ENCODE measurements at places on chromosomes 16 and 17.

GRCh38 chr16:70684146-70685060, 1.4 kb downstream of the MTSS2 start:
- no peak for DNase-seq

GRCh38 chr17:56486732-56487131, 106.8 kb upstream of the NOG start:
- no peak for DNase-seq

GRCh38 chr16:73026754-73027684, 20.9 kb downstream of the ZFHX3 start:
- DNase-seq, result no peak

DNA sequence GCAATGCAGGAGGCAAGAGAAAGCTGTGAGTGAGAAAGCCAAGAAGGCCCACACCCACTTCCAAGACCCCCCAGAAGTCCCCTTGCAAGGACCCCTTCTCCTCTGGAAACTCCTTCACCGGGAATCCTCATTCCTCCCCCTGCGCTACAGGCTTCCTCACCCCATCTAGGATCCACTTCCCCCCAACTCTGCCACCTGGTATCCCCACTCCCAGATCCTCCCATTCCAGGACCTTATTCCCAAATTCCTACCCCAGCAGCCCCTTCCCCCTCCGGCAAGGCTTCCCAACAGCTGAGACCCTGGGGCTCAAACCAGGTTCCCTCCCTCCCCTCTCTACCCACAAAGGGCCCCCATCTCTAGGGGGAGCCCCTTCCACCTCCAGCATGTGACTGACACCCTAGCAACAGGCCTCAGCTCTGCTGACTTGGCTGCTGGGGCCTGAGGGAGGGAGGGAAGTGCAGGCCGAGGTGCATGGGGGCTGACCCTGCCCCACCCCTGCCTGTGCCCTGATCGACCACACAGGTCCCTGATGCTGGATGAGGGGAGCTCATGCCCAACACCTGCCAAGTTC, 2.1 kb downstream of the HSF4 start:
- DNase-seq, result no peak

GRCh38 chr16:55017321-55017720, 86.7 kb downstream of the IRX5 start:
- no peak for DNase-seq

- DNase-seq, result no peak
Measured at GRCh38 chr17:16943541-16944333, 28.2 kb downstream of the TNFRSF13B start.

DNA sequence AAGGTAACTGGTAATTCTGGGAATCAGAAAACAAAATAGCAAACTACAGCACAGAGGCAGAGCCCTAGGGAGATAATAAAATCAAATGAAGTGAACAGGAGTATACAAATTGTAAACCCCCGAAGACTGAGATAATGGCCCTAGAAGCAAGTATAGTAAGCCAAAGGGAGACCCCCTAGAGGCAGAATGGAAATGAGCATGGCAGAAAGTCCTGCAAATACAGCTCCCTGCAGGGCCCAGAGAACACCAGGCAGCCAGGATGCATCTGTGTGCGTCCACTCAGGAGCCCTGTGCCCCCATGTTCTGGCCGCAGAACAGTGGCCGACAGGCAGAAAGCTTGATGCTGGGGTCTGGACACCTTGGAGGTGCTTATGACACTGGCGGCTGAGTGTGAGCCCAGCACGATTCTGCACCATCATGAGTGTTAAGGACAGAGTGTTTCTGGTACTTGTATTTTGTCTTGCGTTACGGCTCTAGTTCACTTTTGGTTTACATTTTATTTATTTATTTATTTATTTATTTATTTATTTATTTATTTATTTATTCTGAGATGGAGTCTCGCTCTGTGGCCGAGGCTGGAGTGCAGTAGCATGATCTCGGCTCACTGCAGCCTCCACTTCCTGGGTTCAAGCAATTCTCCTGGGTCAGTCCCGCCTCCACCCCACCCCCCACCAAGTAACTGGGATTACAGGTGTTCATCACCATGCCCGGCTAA, 48.7 kb downstream of the RGS9 start:
- no peak for DNase-seq

- no peak for DNase-seq
Measured at GRCh38 chr17:79232957-79233356, 158.3 kb downstream of the ENGASE start.

GRCh38 chr16:86772671-86773353, 194.5 kb downstream of the FOXL1 start:
- no peak for DNase-seq

DNA sequence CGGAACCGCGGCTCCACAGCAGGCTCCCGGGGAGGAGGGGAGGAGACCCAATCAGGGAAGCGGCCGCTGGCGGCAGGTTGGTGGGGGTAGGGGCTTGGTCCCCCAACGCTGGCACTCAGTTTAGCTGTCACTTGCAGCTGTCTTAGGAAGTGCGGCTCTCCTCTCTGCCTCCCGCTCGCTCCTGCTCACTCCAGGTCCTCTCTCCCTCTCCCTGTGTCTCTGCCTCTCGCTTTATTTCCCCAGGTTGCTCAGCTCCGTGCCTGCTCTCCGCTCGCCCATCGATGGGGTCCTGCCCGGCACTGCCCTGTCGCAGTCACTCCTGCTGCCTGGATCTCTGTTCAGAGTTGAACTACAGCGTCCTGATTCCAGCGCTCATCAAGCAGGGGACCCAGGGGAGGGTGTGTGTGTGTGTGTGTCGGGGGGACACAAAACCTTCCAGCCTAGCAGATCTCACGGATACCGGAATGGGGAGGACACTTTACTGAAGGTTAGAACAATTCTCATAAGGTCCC, 145.6 kb downstream of the ENGASE start:
- DNase-seq, result no peak

GRCh38 chr17:45740553-45741330, 43.4 kb upstream of the CRHR1 start:
- DNase-seq, result no peak

- DNase-seq, result no peak
Measured at GRCh38 chr16:54070789-54071343, 215.7 kb downstream of the IRX3 start.

GRCh38 chr17:1906662-1907101, 76.9 kb downstream of the RPA1 start:
- no peak for DNase-seq

- DNase-seq, result no peak
Measured at GRCh38 chr17:12866244-12866643, 76.9 kb downstream of the ARHGAP44 start.

GRCh38 chr17:30590081-30590733, 113.0 kb downstream of the GOSR1 start:
- no peak for DNase-seq

GRCh38 chr16:66006485-66006884, 360.0 kb upstream of the CDH5 start:
- no peak for DNase-seq

DNA sequence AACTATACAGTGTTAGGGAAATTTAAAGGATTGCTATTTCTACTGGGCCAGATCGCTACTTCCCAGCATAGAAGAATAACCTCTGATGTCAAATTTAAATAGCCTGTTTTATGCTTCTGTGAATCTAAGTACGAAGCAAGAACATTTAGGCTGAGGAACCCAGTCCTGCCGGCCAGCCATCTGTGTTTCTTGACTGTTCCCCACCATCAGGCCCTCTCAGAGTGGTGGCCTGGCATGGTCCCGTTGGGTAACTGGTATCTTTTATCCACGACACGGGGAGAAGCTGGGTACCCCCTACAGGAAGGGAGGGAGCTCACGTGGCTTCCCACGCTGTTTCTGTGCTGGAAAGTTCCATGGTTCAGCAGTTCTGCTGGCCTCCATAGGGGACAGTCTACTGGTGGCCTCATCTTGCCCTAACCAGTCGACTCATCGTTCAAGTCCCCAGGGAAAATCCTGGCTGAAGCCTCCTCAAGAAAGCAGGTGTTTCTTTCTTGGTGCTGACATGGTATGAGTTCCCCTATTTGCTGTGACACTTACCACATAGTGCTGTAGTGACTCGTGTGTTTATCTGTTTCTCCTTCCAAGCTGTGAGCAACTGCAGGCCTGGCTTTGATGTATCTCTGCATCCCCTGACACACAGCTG, 201.7 kb upstream of the NLRP1 start:
- DNase-seq, result no peak

- no peak for DNase-seq
Measured at GRCh38 chr16:8589900-8590688, at the start of gene TMEM114. Gene TMEM114, minus strand, starts transcription at chr16:8590511. Its CDS starts 673 bp downstream, at chr16:8589838.

DNA sequence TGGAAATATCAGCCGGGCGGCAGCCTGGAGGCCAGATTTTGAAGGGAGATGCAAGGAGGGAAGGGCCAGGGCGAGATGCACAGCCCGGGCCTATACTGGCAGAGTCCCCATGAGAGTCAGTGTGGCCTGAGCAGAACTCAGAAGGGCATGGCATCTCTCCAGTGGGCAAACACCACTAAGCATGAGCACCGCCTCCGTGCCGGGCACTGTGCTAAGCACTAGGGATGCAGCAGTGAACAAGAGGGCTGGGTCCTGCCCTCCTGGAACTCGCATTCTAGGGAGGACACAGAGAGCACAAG, 33.5 kb downstream of the TK2 start:
- no peak for DNase-seq

- no peak for DNase-seq
Measured at GRCh38 chr16:17343728-17344127, 127.0 kb downstream of the XYLT1 start.

DNA sequence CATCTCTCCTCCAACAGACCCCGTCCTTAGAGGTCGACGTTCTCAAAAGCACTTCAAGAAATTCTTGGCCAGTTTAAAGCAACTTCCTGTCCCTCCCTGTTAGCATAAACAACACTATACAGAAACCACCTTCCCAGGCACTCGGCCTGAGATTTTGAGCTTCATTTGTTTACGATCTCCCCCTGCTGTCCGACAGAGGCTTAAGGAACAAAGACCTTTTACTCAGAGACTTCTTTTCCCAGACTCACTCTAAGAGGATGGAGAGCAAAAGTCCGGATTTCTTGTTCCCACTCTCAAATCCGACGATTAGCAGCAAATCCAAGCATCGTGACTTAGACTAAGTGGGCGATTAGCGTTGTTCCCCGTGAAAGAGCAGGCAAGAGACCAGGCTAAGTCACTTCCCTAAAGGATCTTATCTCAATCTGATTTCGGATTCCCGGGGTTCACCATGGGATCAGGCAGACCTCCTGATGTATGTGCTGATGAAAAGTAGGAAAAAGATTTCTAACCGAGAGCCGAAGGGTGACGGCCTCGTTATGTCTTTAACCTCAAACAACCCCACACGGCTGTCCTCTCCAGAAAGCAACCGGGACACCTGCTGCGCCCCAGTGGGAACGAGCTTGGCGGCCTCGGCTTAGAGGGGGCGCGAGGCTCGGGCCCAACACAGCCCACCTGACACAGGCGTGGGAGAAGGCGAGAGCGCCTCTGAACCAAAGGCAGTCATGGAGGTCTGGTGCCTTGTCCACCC, 598 bp downstream of the INPP5K start:
- DNase-seq, result no peak
